ENCODE measurements at places on chromosomes 2 and 18. TPM values are rescaled to one million over a fixed set of nuclear protein-coding genes. Genes with fewer than 3 reads are reported as not detected.

Gene CROCC2
- total RNA-seq: not detected

Gene LCLAT1
- total RNA-seq: 13.3 TPM

Gene SERPINB5
- total RNA-seq: 1,115 TPM

Gene CENPA
- not detected for total RNA-seq
